ENCODE measurements at places on chromosomes 7 and 10. TPM values are rescaled to one million over a fixed set of nuclear protein-coding genes. Genes with fewer than 3 reads are reported as not detected.

DNA sequence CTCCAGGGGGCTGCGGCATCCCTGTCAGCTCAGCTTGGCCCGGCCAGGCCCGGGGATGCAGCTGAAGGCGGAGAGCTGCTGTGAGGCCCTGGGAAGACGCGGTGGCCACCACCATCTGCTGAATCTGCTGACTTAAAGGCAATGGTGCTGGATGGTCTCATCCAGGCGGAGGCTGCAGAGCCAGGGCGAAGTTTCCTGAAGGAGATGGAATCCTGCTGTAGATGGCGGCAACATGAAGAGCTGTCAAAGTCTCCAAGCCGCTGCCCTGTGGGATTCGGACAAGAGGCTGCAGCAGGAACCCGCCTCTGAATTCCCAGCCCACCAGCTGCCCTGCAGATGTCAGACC is 200.1 kb downstream of the PTPRN2 start:
- no peaks in the 10 kb centered on the region for H3K4me1 ChIP-seq
- H3K27me3 ChIP-seq: no peaks in the 10 kb centered on the region
- no peaks in the 10 kb centered on the region for H3K36me3 ChIP-seq
- H3K4me3 ChIP-seq: no peak overlapping the region

The LLCFC1 gene
- total RNA-seq: not detected

The ACSL5 gene
- total RNA-seq: 0.52 TPM

DNA sequence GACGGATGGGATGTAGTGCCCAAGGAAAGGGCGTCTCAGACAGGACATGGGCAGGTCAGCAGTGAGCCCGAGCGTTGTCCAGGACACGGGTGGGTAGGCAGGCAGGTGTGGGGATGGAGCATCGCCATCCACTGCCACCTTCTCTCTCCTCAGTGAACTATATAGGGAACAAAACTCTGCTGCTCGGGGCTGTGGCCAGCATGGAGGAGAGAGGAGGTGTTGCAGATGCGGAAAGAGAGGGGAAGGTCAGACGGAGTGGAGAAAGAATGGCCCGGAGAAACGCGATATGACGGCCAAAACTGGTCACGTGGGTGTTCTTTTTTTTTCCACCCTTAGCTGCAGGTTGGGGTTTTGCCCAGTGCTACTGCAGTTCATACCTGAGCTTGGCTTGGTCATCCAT is 71.2 kb downstream of the GRID1 start:
- H3K36me3 ChIP-seq: no peaks in the 10 kb centered on the region
- H3K4me1 ChIP-seq: no peaks in the 10 kb centered on the region
- peaks cover 1% of the 10 kb centered on the region for H3K27me3 ChIP-seq
- no peak for DNase-seq

The CRYGN gene
- not detected for total RNA-seq

The GPR22 gene
- not detected for total RNA-seq

The CYP3A7 gene
- not detected for total RNA-seq

DNA sequence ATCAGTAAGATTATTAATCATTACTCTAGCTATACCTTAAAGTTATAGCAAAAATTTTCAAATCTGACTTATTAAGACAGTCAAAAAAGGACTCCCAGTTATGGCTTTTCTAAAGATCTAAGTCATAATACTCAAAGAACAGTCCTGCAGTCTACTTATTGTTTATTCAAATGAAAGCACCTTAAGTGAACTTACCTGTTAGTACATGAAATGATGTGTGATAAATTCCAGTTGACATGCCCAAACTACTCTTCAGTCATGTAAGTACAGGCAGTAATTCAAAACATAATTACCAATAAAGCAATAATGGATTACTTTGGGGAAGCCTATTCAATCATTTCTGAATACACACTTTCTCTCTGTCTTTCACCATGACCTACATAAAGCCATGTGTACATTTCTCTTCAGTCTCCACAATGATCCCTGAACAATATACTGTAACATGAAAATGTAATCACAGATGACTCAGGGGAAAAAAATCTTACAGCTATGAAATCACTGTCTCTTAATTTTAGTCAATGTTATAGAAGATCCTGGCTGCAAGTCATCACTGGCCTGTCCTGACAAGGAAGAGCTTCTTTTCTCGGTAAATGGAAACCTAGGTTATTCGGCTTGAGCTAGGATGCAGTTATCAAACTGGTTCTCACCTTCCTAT is 420.7 kb upstream of the LRRTM3 start:
- DNase-seq: no peak
- no peaks in the 10 kb centered on the region for H3K36me3 ChIP-seq
- H3K4me1 ChIP-seq: no peaks in the 10 kb centered on the region
- H3K4me3 ChIP-seq: no peak overlapping the region
- H3K27me3 ChIP-seq: no peaks in the 10 kb centered on the region

DNA sequence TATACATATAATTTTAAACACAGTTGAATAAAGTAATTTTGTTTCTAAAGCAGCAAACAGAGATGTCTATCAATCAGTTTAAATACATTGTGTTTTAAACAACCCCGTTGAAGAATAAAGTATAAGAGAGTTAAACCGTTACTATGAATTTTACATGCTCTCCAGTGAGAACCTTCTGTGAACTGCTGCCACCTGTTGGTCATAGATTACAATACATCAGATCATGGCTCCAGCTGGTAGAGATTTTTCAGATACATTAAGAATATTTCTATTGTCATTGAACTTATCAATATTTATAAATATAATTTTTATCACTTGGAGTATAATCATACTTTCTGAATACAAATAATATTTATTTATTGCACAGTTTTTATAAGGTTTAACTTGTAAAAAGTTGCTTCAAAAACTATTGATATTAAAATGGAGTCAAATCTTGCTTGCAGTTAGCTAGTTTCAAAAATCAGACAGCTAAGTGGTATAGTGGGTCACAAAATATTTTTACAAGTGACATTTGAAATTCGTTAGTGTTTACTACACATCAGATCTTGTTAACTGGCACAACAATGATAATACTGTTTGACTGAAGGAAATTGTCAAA is 561.2 kb upstream of the PHF14 start:
- H3K27me3 ChIP-seq: no peaks in the 10 kb centered on the region
- H3K4me3 ChIP-seq: no peak overlapping the region
- H3K36me3 ChIP-seq: no peaks in the 10 kb centered on the region
- peak; percentile 3 for DNase-seq

DNA sequence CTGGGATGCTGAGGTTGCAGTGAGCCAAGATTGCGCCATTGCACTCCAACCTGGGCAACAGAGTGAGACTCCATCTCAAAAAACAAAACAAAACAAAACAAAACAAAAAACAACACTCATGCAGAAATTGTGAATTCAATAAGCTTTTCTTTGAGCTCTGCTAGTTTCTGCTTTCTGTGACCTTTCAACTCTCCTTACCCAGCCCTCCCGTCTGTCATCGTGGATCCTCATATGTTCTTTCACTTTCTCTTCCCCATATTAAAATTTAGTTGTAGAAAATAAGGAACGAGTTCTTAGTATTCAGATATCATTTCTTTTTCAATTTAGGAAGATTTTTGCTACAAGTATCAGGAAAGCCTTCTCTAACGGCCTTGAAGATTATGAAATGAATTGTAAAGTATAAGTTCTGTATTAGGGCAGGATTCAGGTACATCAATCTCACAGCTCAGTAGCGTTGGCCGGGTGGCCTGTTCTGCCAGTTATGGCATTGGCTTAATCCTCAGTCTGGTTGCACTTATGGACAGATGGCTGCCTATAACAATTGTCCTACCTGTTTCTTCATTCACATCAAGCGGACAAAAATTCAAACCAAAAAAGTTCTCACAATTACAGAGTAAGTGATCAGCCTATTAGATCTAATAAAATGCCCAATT is 1167.0 kb downstream of the SORCS3 start:
- H3K27me3 ChIP-seq: no peaks in the 10 kb centered on the region
- no peak for DNase-seq
- H3K4me3 ChIP-seq: no peak overlapping the region
- H3K36me3 ChIP-seq: no peaks in the 10 kb centered on the region
- no peak overlapping the region for H3K27ac ChIP-seq

The RBP3 gene
- total RNA-seq: not detected

GRCh38 chr7:131574741-131575140 is 18.3 kb upstream of the PODXL start:
- peaks cover 17% of the 10 kb centered on the region for H3K27me3 ChIP-seq
- peak; percentile 51 for DNase-seq
- no peak overlapping the region for H3K4me3 ChIP-seq
- no peaks in the 10 kb centered on the region for H3K36me3 ChIP-seq

All from HFFc6 (cell line).